Activated CD4-positive, CD25-positive, alpha-beta regulatory T cell treated with anti-CD3 and anti-CD28 coated beads, Interleukin-2, amount 50 U/mL, for 72 hours (primary cell): ENCODE measurements at places on chromosomes 7 and 10.

DNA sequence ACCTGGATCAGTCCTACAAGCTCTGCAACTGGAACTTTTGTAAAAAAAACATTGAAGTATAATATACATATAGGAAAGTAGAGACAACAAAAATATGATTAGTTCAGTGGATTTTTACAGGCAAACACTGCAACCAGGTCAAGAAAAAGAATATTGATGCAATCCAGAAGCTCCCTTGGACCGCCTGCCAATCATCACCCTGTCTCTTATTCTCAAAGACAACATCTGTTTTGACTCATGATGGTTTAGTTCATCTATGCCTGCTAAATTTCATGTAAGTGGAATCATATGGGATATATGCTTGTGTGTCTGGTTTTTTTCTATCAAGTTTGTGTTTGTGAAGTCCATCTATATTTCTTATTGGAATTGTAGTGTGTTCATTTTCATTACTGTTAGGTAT lies 7.7 kb upstream of the HYCC1 start:
- DNase-seq = no peak

DNA sequence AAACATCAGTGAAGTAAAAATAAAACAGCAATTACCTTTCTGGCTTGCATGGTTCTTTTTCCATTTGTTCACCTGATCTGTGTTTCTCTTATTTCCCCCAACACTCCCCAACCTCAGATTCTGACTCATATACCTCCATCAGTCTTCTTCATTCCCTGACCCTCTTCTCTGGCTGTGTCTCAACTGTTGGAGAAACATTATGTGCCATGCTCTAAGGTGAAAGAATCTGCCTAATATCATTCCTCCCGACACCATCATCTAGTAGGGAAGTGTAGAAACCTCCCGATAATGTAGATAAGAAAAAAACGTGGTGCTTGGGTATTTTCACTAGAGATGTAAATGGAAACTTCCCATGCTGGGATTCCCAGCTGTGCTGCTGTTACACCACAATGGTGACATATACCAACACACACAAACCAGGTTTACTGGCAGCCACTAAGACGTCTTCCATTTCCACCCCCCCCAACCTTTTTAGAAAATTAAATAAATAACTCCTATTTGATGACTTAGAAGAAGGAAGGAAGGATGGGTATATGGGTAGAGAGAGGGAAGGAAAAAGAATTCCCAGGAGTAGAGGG lies 63.4 kb downstream of the OSBPL3 start:
- DNase-seq = no peak

- no peak for DNase-seq
Observed at GRCh38 chr7:17044396-17044795, 162.6 kb upstream of the AGR3 start.

GRCh38 chr7:127629268-127629854 lies 11.4 kb upstream of the PAX4 start:
- DNase-seq = no peak

- DNase-seq = no peak
Observed at GRCh38 chr7:30276203-30276900, 8.0 kb upstream of the ZNRF2 start.

- no peak for DNase-seq
Observed at GRCh38 chr10:28997734-28998133, 291.1 kb upstream of the LYZL1 start.

- peak; percentile 93 for DNase-seq
Observed at GRCh38 chr10:35090162-35090954, at the start of gene CUL2. TSS of gene CUL2 (minus strand) at chr10:35090341. CDS start at chr10:35071317, 19,024 bp downstream.

- no peak for DNase-seq
Observed at GRCh38 chr10:25398680-25399079, 223.9 kb downstream of the GPR158 start.

DNA sequence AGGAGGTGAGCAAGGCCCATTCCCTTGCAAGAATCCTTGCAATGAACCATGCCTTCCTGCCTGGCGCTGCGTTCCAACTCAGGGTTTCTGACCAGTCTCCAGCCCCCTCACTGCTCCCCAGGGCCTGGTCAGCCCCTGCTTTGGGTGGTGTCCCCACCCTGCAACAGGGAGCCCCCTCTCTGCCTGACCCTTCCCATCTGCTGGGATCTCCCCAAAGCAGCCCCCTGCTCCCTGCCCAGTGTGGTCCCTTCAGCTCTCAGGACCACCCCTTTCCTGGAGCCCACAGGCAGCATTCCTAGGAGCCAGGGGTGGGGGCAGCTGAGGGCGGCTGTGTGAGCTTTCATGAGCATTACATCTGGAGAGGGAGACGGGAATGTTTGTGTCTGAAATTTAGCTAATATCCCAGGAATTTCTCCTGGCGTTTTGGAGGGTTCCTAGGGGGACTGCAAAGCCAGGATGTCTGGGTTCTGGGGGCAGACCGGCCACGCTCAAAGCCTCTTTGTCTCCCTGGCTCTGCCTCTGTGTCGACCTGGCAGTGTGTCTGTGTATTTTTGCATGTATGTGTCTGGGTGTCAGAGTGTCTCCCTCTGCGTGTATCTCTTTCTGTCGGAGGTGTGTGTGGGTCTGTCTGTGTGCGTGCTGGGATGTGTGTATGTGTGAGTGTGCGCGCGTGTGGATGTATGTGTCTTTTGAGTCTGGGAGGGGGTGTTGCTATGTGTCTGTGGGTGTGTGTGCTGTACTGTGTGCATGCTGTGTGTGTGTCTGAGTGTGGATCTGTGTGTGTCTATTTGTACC lies 300.5 kb upstream of the ZMIZ1 start:
- DNase-seq = no peak

DNA sequence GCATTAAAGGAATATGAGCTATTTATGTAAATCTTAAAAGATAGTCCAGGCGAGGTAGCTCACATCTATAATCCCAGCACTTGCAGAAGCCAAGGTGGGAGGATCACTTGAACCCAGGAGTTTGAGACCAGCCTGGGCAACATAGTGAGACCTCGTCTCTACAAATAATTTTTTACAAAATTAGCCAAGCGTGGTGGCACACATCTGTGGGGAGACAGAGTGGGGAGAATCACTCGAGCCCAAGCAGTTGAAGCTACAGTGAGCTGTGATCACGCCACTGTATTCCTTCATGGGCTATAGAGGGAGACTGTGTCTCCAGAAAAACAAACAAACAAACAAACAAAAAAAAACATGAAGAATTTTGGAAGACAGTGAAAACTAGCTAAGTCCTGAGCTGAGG lies 28.4 kb downstream of the HERC4 start:
- no peak for DNase-seq

GRCh38 chr7:152588350-152588749 lies 87.6 kb downstream of the XRCC2 start:
- no peak for DNase-seq

DNA sequence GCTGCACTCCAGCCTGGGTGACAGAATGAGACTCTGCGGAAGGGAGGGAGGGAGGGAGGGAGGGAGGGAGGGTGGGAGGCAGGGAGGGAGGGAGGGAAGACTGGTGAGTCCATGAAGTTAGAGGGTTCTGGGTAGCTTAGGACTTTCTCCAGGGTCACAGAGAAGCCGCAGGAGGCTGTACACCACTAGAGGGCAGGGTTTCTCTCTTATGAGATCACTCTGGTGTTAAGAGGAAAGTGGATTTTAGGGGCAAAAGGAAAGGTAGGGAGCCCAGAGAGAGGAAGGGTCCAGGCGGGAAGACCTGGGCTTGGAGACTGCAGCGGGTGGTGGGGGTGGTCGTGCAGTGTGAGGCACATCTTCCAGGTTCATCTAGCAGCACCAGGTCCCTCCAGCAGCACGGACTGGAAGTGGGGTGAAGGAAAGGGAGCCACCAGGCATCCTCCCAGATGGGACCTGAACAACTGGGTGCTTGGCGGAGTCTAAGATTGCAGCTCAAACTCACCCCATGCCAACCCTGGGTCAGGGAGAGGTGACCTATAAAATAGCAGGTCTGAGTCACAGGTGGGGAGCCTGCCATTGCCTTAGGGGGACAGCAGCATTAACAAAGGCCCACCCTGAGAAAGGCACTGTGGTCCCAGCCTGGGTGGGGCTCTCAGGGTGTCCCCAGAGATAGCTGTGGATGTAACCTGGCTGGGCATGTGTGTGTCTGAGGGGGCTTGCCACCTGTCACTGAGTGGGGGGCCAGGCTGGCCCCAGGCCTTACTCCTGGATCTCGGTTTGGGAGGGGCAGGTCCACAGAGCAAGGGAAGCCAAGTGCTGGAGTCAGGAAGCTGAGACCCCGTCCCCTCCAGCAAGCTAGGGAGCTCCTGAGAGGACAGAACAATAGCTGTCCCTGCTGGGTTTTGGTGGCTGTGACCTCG lies 48.5 kb upstream of the SLC29A3 start:
- DNase-seq = no peak

DNA sequence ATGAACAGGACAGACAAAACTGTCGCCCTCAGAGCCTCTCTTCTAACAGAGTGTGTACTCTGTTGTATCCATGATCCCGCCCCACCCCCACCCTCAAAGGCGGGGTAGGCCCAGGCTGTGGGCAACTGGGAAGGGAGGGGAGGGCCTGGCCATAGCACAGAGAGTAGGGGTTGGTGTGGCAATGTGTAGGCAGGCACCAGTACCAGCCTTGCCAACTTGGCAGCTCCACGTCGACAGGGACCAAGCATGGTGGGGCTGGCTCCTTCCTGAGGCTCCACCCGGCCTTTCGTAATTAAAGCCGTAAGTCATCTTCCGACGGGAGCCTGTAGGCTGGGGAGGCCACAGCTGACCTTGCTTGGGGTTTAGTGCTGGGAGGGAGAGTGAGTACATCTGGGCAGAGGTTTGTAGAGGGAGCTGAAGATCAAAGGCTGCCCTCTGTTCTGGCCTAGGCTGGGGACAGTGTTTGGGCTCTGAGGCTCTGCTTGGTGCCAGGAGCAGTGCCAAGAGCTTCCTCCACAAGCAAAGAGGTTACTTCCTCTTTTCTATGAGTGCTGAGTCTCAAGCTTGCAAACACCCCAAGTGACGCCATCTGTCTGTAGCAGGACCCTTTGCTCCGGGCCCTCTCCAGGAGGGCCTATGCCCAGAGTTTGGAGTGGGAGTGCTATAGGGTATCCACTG lies 121.6 kb downstream of the C10orf105 start:
- no peak for DNase-seq

DNA sequence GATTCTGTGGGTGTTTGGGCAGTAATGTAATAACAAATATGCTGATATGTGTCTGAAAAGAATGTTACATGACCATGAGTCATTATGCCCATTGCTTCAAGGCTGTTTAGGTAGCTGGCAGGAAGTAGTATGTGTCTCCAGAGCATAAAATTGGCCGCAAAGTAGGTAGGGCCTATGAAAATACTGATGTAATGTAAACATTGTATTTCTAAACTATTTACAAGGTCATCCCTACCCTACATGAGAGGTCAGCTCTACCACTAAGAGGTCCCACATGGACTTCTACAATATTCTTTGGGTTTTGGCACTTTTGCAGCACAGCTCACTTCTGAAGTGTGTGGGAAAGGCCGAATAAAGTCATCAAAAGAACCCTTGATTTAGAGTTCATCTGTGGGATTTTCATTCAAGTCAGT lies 301.9 kb downstream of the AHR start:
- DNase-seq = no peak

DNA sequence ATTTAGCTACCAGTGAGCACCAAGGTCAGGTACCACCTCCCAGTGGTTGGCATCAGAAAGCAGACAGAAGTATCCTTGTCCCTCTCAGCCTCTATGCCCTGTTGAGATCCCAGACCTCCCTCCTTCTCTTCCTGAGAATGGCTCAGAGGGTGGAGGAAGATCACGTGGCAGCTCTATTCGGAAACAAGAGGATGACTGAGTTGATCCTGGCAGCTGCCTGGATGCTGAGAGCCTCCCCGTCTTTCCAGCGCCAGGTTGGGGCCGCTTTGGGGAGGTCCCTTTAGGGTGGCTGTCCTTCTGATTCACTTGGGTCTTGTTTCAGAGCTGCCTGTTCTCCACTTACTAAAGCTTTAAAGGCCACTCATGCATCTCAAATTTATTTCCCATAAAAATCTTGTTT lies 36.9 kb upstream of the NPFFR1 start:
- no peak for DNase-seq

DNA sequence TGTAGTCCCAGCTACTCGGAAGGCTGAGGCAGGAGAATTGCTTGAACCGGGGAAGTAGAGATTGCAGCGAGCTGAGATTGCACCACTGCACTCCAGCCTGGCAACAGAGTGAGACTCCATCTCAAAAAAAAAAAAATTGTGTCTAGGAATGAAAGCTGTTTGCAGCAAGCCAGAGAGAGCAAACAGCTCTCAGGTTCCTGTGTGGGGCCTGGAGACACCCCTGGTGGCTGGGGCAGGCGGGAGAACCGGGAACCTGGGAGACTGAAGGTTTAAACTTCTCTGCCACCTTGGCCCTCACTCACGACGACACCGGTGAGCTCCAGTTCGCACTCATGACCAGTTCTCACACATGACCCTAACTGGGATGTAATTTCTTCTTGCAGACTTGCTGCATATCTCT lies 13.2 kb upstream of the UNCX start:
- DNase-seq = no peak

DNA sequence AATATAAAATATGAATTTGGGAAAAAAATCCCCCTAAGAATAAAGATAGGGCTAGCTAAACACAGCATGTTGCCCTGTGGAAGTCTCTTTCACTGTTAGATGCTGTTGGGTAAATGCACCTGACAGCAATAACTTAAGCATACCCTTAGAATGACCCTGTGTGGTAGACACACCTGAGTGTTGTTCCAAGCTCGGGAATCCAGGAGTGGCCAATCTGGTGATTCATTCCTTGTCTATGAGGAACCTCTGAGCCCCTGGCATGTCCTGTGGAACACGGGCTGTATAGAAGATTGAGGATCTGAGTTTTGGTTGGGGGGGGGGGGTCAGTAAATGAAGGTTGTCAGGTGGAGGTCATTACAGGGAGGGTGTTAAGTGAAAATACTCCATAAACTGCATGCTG lies 730.0 kb upstream of the IGFBP3 start:
- no peak for DNase-seq

DNA sequence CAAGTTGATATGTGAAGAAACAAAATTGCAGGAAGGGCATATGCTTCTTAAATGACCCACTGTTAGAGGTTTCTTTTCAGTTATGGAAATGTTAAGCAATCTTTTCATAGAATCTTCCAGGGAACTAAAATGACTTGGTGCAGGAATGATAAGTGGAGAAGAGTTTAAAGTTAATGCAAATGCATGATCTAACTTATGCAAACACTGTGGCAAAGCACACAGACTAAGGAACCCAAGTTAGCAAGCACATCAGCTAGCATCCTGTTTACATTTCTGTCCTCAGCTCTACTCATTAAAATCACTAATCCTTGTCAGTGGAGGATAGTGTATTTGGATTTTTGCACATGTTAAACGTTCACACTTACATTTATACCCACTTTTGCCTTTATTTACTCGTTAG lies 9.3 kb downstream of the CLCN1 start:
- DNase-seq = no peak

DNA sequence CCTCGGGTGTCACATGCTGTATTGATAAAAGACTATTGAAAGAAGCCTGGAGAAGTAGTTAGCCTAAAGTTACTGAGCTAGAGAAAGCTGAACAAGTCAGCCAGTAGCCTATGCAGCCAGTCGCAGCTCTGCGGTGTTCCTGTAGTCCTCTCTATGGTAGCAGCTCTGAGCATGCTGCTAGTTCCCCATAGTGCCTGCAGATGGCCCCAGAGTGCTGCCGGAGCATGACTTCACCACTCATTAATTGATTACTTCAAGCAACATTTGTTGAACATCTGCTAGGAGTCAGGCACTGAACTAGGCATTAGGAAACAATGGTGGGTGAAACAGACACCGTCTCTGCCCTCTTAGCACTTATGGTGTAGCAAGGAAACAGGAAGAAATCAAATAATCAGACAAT lies 422.7 kb downstream of the SORCS3 start:
- DNase-seq = no peak
